ENCODE measurements at places on chromosomes 2 and 18.

DNA sequence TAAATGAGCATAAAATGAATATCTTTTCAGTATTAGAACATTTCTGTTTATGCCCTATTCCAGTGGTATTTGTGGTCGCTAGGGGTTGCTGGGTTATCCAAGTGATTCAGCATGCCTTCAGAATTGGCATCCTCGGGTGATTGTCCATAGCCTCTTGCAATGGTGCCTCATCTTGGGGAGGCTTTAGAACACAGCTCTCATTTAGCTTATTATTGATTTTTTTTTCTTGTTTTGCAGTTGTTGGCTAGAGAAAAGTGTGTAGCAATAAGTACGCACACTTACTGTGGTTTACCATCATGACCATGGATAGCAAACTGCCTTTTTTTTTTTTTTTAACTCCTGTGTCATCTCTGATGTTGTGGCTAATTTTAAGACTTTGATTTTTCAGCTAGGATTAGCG lies 33.6 kb downstream of the PLEKHA3 start:
- DNase-seq, result no peak

- no peak for DNase-seq
These were observed 24.1 kb upstream of the NFATC1 start for GRCh38 chr18:79371561-79372121.

- no peak for DNase-seq
These were observed 55.7 kb downstream of the RTP5 start for GRCh38 chr2:241925277-241925676.

DNA sequence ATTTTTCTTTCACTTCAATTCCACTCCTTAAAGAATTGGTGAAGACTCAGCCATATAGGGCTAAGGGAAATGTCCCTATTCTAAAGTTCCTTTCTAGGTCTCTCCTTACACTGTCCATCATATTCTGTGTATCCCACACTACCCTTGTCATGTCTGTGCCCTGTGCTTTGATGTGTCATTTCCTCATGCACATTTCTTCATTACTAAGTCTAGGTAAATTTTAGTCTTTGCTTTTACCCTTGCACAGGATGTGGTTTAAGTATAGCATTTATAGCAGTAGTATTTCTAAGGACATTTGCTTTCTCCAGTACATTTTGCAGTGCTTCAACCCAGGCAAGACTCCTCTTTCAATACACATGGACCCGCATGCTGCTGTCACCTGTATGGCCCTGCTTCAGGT lies 221.5 kb upstream of the ACVR2A start:
- DNase-seq, result no peak

Measured in stimulated activated CD4-positive, alpha-beta T cell treated with anti-CD3 and anti-CD28 coated beads, Interleukin-15, amount 100 ng/mL, for 1 hour (primary cell).